ENCODE measurements at places on chromosomes 6 and 20. TPM values are rescaled to one million over a fixed set of nuclear protein-coding genes. Genes with fewer than 3 reads are reported as not detected.

AVP gene
- total RNA-seq = 0.96 TPM

GRCh38 chr6:90547991-90548390 is 38.9 kb downstream of the MAP3K7 start:
- no peak for DNase-seq

DNA sequence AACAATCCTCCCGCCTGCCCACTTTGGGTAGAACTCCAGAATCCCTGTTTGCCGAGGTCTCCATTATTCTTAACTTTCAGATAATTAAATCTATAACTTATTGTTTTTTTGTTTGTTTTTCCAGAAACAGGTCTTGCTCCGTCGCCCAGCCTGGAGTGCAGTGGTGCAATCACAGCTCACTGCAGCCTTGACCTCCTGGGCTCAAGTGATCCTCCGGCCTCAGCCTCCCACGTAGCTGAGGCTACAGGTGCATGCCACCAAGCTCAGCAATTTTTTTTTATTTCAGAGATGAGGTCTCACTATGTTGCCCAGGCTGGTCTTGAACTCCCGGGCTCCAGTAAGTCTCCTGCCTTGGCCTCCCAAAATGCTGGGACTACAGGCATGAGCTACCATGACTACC is 28.8 kb downstream of the ZMYND8 start:
- no peak for DNase-seq

MMP24 gene
- total RNA-seq = 0.35 TPM

DNA sequence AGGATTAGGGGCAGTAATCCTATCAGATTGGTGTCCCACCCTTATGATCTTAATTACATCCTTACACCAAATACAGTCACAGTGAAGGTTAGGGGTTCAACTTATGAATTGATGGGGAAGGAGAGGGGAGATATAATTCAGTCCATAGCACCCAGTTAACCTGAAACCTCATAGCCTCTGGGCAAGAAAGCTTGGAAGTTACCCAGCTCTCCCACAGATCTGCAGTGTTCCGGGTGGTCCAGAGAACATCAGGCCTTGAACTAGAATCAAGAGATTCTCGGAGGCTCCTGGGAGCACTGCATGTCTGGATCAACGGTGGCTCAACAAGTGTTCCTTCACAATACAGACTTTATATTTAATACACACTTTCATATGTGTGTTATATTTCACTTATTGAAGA is 392.6 kb upstream of the MARCKS start:
- DNase-seq = no peak

WFDC12 gene
- not detected for total RNA-seq

DNA sequence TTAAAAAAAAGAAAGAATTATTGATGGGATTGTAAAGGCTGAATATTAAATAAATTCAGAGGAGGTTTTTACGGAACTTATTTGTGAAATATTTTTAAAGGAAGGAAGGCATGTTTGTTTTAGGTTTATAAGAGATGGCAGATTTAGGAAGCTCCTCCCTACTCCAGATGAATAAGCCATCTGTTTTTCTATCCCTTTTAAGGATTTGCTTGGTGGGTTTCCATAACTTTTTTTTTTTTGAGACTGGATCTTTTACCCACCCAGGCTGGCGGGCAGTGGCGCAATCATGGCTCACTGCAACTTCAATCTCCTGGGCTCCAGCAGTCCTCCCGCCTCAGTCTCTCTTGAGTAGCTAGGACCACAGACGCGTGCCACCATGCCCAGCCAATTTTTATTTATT is 30.4 kb downstream of the PTPRA start:
- DNase-seq = no peak

DNA sequence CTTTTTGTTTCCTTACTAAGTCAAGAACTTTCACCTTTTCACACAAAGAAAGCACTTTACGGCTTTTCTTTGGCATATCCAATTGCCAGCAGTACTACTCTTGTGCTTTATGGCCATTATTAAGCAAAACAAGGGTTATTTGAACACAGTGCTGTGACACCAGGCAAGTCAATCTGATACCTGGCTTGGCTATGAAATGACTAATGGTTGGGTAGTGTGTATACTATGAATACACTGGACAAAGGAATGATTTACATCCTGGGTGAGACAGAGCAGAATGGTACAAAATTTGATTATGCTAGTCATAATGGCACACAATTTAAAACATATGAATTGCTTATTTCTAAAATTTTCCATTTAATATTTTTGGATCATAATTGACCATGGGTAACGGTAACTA is 22.1 kb upstream of the ADGRF1 start:
- no peak for DNase-seq

- DNase-seq = peak; percentile 60
Measured at GRCh38 chr6:170029416-170030283, 261.2 kb downstream of the DLL1 start.

RIPOR2 gene
- 28.2 TPM for total RNA-seq

- no peak for DNase-seq
Measured at GRCh38 chr20:52494244-52494643, 302.7 kb upstream of the ZFP64 start.

GRCh38 chr6:125302840-125303511 is 1.2 kb upstream of the HDDC2 start:
- DNase-seq = no peak

GRCh38 chr6:157759028-157759427 is 64.0 kb upstream of the SNX9 start:
- no peak for DNase-seq

DNA sequence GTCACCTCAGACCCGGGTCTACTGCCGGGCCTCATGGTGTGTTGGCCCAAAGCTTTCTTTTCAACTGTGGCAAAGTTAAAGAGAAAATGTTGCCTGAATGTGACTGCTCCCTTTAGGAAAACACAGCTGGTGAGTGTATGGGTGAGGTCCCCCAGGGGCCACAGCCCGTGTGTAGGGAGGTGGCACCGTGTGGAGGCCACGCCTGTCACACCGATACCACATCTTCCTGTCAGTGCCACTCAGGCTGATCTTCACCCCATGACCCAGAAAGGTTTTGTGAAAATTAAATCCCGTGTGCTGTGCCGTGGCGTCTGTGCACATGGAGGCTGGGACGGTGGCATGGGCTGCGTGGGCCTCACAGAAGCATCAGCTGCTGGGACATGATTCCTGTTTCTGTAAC is 10.7 kb upstream of the ADRM1 start:
- DNase-seq = no peak

DNA sequence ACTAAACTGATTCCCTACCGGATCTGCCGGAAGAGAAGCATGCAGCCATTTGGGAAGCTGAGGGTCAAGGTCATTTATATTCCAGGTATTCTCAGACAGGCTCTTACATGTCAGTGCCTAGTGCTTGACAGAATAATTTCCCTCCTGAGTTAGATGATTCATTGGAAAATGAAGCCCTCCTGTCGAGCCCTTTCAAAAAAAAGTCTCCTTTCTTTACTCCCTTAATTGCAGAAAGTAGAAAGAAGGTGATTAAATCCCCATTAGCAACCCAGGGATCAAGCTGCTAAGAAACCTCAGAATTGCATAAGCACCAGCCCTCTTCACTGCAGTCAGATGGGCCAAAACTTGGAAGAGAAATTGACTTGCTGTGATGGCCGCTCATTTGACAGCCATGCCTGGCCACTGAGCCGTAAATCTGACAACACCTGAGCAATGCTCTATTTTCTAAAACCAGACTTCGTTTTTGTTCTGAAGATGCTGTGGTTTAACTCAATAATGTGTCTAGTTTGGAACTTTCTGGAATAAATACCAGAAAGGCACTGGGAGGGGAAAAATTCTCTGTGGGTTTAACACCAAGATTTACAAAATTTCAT is 61.0 kb upstream of the ARMH2 start:
- no peak for DNase-seq

DNA sequence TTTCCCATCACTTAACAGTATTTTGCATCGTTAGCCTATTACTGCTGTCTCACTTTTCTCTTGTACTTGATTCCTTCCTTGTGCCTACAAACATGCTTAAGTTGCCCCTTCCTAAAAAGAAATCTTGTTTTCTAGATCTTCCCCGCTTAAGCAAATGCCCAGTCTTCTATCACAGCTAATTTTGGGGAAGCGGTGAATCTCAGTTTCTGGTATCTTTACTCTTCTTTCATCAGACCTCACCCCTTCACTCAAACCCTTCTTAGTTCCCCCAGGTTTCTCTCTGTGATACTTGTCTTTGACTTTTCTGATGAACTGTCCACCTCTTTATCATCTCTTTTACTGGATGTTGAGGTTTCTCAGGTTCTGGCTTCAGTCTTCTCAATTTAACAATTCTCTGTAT is 14.2 kb downstream of the VAPB start:
- DNase-seq = no peak

GRCh38 chr6:138691595-138692057 is 81.9 kb upstream of the CCDC28A start:
- no peak for DNase-seq

DNA sequence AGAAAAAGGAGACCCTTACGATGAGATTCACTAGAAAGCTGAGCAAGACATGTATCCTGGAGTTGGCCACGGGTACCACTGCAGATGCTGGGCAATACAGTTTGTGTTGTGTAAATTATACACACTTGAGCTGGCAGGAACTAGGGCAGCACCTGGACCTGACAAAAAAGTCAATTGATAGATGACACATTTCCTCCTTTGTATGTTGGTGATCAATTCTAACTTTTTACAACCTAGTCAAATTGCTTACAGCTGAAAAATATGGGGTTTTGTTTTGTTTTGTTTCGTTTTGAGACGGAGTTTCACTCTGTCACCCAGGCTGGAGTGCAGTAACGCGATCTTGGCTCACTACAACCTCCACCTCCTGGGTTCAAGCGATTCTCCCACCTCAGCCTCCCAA is 108.9 kb downstream of the UST start:
- no peak for DNase-seq

- DNase-seq = peak; percentile 88
Measured at GRCh38 chr6:16319813-16320532, 81.6 kb downstream of the GMPR start.

DNA sequence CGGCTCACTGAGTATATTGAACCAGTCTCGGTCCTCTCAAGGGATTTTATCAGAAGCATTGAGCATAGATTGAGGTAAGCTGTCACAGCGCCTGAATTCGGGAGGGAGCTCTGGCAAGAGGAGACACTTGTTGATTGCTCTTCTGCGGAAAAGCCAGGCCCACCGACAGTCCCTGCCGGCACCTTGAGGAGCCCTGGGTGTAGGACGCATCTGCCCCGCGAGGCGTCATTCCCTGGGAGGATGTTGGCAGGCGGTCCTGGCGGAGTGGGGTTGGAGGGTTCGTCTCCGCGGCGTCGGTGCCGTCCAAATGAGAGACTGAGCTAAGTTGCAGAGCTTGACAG is 843 bp downstream of the FBXO9 start:
- no peak for DNase-seq

DNA sequence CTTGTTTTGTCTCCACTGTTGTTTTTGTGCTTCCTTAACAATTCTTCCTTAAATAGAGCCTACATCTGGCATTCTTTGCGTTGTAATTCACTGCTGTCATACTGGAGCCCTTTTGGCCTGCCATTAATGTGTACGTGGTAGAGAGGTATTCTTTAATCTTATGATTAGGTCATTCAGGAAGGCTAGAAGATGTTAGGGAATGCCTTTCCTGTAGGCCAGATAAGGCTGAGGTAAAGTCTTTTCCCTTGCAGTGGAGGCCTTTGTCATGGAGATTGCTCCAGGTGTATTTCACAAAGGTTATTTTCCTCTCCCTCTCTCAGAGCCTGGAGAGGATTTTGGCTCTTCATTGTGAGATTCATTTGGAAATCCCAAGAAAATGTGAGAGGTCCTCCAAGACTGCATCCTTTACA is 146.9 kb downstream of the FUT9 start:
- no peak for DNase-seq
